Skin of body (tissue), 3 donors: ENCODE measurements at places on chromosomes 1 and 21.

GRCh38 chr1:155196103-155196892, 11.4 kb downstream of the THBS3 start:
- no peak for DNase-seq

DNA sequence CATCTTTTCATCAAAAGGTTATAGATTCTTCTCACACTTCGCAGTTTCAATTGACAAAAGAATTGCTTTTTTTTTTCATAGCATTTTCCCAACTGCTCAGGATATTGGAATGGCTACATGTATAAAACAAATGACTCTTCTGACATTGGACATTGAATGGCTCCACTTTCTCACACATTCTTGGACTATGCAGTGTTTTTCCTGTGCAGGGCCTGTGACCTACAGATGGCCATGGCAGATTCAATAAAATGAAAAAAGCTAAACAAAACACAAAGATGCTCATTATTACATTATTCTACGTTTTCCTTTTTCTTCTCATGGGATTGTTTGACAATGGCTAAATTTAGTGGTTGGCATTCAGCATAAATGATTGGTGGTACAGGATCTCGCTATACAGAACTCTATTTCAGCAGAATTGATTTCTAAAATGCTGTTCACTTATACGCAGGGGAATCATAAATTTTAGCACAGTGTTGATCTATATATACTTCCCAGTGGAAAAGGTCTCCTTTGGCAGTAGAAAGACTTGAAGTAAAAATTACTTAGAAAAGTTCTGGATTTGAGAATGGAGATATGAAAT, 115.6 kb upstream of the ADAMTS5 start:
- DNase-seq, result peak; percentile 61

DNA sequence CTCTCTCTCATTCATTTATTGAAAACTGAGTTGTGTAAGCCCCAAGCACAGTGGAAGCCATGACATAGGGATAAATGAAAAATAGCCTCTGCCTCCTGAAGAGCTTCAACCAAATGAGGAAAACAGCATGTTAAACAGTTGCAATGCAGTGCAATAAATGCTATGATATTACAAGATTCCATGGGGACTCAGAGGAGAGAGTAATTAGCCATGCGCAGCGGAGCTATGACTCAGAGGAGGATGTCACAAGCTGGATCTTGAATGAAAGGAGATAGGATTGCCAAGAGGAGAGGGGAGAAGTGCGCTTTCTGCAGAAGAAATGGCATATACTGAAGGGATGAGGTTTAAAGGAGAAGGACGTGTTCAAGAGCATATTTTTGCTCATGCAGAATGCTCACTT, 231.3 kb upstream of the PLXNA2 start:
- DNase-seq, result peak; percentile 26

DNA sequence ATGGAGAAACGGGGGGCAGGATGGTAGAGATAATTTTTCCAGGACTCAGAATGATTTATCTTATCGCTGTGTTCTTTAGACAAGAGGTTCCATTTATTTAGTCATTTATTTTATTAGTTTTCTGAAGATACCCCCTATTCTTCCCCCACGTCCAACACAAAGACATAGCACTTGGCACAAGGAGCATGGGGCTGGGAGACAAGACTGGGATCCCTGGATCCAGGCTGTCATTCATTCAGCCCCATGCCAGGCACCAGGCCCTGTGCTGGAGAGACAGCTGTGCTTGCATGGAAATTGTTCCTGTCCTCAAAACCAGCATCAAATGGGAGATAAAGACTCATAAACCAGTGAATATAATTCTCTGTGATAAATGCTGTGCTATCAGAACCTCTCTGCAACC, 27.1 kb upstream of the PLXNA2 start:
- DNase-seq, result no peak

GRCh38 chr1:245129319-245130240, 25.2 kb upstream of the KIF26B start:
- DNase-seq, result no peak

GRCh38 chr1:108657356-108658080, 3.4 kb downstream of the HENMT1 start:
- no peak for DNase-seq

- no peak for DNase-seq
Measured at GRCh38 chr1:167997037-167997575, 60.2 kb upstream of the MPC2 start.

- DNase-seq, result no peak
Measured at GRCh38 chr1:242187171-242187570, 188.3 kb upstream of the MAP1LC3C start.

GRCh38 chr1:172211221-172211620, 209.3 kb upstream of the C1orf105 start:
- peak; percentile 19 for DNase-seq

DNA sequence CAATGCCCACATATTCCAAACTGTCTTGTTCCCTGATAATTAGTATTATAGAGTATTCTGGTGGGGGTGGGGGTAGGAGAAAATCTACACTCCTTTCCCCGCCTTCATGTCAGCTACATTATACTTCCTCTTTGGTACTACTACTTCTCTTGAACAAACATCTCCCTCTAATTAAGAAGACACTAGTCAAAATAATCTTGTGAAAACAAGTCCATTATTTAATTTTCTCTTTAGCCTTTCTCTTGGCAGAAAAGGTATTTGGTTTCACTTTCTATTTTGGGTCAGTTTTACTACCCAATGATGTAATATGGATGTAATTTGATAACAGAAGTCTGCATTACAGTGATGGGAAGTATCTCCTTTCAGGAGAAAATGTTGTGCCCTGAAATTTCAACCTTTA, 22.5 kb downstream of the NTMT2 start:
- peak; percentile 9 for DNase-seq

DNA sequence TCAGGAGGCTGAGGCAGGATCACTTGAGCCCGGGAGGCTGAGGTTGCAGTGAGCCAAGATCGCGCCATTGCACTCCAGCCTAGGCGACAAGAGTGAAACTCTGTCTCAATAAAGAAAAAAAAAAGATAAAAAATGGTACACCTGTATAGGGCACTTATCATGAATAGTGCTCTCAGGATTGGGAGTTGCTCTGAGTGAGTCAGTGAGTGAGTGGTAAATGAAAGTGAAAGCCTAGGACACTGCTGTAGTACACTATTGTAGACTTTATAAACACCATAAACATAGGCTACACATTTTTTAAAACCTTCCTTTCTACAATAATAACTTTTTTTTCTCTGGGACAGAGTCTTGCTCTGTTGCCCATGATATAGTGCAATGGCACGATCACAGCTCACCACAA, 16.8 kb downstream of the PHTF1 start:
- DNase-seq, result no peak

GRCh38 chr1:48500541-48501450, 28.8 kb upstream of the SPATA6 start:
- no peak for DNase-seq

- no peak for DNase-seq
Measured at GRCh38 chr1:192849011-192849410, 40.2 kb downstream of the RGS2 start.

- DNase-seq, result no peak
Measured at GRCh38 chr1:54581621-54582035, 33.6 kb downstream of the ACOT11 start.

GRCh38 chr1:3277623-3278022, 176.8 kb upstream of the ARHGEF16 start:
- DNase-seq, result no peak
